ENCODE measurements at places on chromosomes 5 and 9. TPM values are rescaled to one million over a fixed set of nuclear protein-coding genes. Genes with fewer than 3 reads are reported as not detected.
A peak's percentile ranks its signal among the peaks of the same experiment; 100 is the strongest.

DNA sequence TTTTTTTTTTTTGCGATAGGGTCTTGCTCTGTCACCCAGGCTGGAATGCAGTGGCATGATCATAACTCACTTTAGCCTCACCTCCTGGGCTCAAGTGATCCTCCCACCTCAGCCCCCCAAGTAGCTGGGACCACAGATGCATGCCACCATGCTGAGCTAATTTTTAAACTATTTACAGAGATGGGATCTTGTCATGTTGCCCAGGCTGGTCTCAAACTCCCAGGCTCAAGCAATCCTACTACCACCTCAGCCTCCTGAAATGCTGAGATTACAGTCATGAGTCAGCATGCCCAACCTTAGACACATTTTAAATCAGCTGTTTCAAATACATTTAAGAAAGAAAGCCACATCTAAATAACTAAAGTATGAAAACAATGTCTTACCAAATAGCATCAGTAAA is 439.0 kb downstream of the EBF1 start:
- H3K4me1 ChIP-seq, result no peaks in the 10 kb centered on the region
- H3K4me3 ChIP-seq, result no peak overlapping the region
- no peaks in the 10 kb centered on the region for H3K36me3 ChIP-seq

GRCh38 chr9:126398403-126399058 is 71.9 kb downstream of the MVB12B start:
- no peaks in the 10 kb centered on the region for H3K27me3 ChIP-seq
- peak; percentile 89 for DNase-seq
- H3K4me1 ChIP-seq, result peaks cover 35% of the 10 kb centered on the region
- no peak overlapping the region for H3K4me3 ChIP-seq
- H3K27ac ChIP-seq, result no peak overlapping the region

Gene SPATA31A3
- total RNA-seq, result not detected

- no peaks in the 10 kb centered on the region for H3K27me3 ChIP-seq
- no peaks in the 10 kb centered on the region for H3K36me3 ChIP-seq
- no peak overlapping the region for H3K4me3 ChIP-seq
- DNase-seq, result no peak
Observed at GRCh38 chr9:112601636-112602035, 115.0 kb downstream of the KIAA1958 start.

- DNase-seq, result no peak
- H3K36me3 ChIP-seq, result no peaks in the 10 kb centered on the region
- no peaks in the 10 kb centered on the region for H3K27me3 ChIP-seq
- H3K27ac ChIP-seq, result no peak overlapping the region
Observed at GRCh38 chr9:17462869-17463464, 115.9 kb upstream of the SH3GL2 start.

GRCh38 chr5:10457682-10458574 is 16.2 kb downstream of the ROPN1L start:
- H3K36me3 ChIP-seq, result no peaks in the 10 kb centered on the region
- H3K4me3 ChIP-seq, result no peak overlapping the region
- no peaks in the 10 kb centered on the region for H3K27me3 ChIP-seq
- peaks cover 4% of the 10 kb centered on the region for H3K4me1 ChIP-seq

DNA sequence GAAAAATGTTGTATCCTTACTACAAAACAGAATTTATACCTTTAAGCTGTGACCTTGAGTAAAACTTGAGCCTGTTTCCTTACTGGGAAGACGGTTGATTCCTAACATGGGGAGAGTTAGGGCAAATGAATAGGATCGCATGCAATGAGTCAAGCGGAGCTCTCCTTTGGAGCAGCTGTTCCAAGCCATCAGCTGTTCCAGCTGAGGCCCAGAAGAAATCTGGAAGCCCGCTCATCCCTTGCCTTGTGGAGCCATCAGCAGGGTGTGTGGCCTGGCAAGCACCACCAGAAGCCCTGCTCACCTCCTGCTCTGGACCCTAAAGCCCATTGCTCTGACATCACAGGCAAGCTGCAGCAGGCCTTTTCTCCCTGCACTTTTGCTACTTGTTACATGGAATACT is 8.0 kb downstream of the KIAA1191 start:
- peaks cover 10% of the 10 kb centered on the region for H3K4me1 ChIP-seq
- DNase-seq, result no peak
- H3K27me3 ChIP-seq, result no peaks in the 10 kb centered on the region
- peak overlapping the region; percentile 48 for H3K27ac ChIP-seq
- H3K36me3 ChIP-seq, result peaks cover 99% of the 10 kb centered on the region

DNA sequence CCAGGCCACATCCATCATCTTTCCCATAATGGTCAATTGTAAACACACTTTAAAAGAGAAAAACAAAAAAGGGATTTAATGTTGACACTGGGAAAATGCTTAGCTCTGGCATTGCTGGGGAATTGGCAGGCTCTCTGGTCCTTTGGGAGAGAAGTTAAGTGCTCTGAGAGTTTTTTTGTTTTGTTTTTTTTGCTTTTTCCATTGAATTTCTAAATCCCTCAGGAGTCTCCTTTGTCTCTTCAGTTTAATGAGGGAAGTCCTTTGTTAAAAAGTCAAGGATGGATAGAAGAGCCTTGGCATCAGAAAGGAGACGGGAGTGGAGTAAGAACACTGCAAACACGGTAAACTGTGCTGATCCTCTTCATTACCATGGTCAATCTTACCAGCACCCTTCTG is 7.1 kb upstream of the HAND1 start:
- no peak for DNase-seq
- H3K4me1 ChIP-seq, result peaks cover 13% of the 10 kb centered on the region
- no peak overlapping the region for H3K27ac ChIP-seq
- peaks cover 53% of the 10 kb centered on the region for H3K27me3 ChIP-seq
- no peaks in the 10 kb centered on the region for H3K36me3 ChIP-seq

GRCh38 chr5:28914297-28914696 is 1875.9 kb upstream of the CDH9 start:
- no peak overlapping the region for H3K27ac ChIP-seq
- no peaks in the 10 kb centered on the region for H3K27me3 ChIP-seq
- no peak overlapping the region for H3K4me3 ChIP-seq
- no peaks in the 10 kb centered on the region for H3K4me1 ChIP-seq
- no peaks in the 10 kb centered on the region for H3K36me3 ChIP-seq

Gene FAM153A
- total RNA-seq, result 1.1 TPM

Gene RMND5B
- 48.1 TPM for total RNA-seq

GRCh38 chr9:7901621-7902020 is 102.0 kb upstream of the DMAC1 start:
- H3K27me3 ChIP-seq, result no peaks in the 10 kb centered on the region
- no peak overlapping the region for H3K4me3 ChIP-seq
- no peaks in the 10 kb centered on the region for H3K36me3 ChIP-seq
- no peak overlapping the region for H3K27ac ChIP-seq
- no peak for DNase-seq

Gene DBH
- not detected for total RNA-seq

GRCh38 chr5:41093803-41094202 is 22.7 kb upstream of the MROH2B start:
- no peak overlapping the region for H3K4me3 ChIP-seq
- no peak for DNase-seq
- H3K27ac ChIP-seq, result no peak overlapping the region
- H3K4me1 ChIP-seq, result no peaks in the 10 kb centered on the region
- H3K27me3 ChIP-seq, result no peaks in the 10 kb centered on the region
- no peaks in the 10 kb centered on the region for H3K36me3 ChIP-seq

- H3K36me3 ChIP-seq, result no peaks in the 10 kb centered on the region
- no peaks in the 10 kb centered on the region for H3K4me1 ChIP-seq
- no peak overlapping the region for H3K4me3 ChIP-seq
- peak; percentile 17 for DNase-seq
- H3K27ac ChIP-seq, result no peak overlapping the region
- H3K27me3 ChIP-seq, result no peaks in the 10 kb centered on the region
Observed at GRCh38 chr5:128228008-128228407, 144.4 kb downstream of the SLC12A2 start.

DNA sequence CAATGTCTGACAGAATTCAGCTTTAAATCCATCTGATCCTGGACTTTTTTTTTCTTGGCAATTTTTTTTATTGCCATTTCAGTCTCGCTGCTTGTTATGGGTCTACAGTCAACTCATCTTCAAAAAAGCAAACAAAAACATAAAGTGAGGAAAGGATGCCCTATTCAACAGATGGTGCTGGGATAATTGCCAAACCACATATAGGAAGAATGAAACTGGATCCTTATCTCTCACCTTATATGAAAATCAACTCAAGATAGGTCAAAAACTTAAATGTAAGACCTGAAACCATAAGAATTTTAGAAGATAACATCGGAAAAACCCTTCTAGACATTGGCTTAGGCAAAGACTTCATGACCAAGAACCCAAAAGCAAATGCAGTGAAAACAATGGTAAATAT is 389.1 kb upstream of the ST8SIA4 start:
- no peak overlapping the region for H3K27ac ChIP-seq
- no peaks in the 10 kb centered on the region for H3K27me3 ChIP-seq
- no peaks in the 10 kb centered on the region for H3K36me3 ChIP-seq
- no peaks in the 10 kb centered on the region for H3K4me1 ChIP-seq
- no peak for DNase-seq
- no peak overlapping the region for H3K4me3 ChIP-seq

DNA sequence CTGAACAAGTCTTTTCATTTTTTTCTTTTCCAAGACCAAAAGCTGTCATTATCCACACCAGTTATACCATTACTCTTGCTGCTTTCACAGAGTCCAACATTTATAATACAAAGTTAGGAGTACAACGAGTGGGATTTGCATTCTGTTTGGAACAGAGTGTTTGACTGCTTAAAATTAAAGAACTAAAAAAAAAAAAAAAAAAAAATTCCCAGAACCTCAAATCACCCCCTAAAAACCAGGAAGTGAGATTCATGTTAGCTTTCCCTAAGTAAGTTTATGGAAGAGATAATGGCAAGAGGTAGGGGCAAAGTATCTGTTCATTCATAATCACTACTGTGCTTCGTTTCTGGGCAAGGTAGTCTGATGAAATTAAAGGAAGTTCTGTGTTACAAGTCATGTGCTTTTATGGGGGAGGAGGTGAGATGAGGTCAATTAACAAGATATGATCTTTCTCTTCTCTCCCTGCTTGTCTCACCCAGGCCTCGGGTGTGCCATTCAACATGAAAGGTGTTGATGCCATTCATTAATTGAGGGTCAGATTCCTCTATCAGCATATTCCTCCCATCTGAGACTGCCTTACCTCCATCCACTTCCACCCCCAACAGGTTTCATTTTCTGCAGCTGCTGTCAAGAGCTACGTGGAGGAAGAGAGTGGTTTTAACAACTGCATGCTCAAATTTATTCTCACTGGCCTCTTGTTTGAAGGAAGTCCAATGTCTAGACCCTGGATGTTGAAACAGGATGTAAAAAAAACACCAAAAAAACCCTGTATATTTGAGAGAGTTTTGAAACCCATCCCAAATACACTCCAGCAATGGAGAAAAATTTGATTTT is 58.1 kb downstream of the MARCHF3 start:
- H3K27ac ChIP-seq, result no peak overlapping the region
- DNase-seq, result no peak
- H3K36me3 ChIP-seq, result no peaks in the 10 kb centered on the region
- H3K27me3 ChIP-seq, result no peaks in the 10 kb centered on the region
- H3K4me1 ChIP-seq, result peaks cover 17% of the 10 kb centered on the region

Gene SPATA9
- total RNA-seq, result not detected

GRCh38 chr5:150642567-150642927 is 2.1 kb downstream of the SYNPO start:
- H3K36me3 ChIP-seq, result no peaks in the 10 kb centered on the region
- H3K4me1 ChIP-seq, result peaks cover 85% of the 10 kb centered on the region
- peak overlapping the region; percentile 49 for H3K4me3 ChIP-seq
- H3K27me3 ChIP-seq, result no peaks in the 10 kb centered on the region
- peak overlapping the region; percentile 89 for H3K27ac ChIP-seq

DNA sequence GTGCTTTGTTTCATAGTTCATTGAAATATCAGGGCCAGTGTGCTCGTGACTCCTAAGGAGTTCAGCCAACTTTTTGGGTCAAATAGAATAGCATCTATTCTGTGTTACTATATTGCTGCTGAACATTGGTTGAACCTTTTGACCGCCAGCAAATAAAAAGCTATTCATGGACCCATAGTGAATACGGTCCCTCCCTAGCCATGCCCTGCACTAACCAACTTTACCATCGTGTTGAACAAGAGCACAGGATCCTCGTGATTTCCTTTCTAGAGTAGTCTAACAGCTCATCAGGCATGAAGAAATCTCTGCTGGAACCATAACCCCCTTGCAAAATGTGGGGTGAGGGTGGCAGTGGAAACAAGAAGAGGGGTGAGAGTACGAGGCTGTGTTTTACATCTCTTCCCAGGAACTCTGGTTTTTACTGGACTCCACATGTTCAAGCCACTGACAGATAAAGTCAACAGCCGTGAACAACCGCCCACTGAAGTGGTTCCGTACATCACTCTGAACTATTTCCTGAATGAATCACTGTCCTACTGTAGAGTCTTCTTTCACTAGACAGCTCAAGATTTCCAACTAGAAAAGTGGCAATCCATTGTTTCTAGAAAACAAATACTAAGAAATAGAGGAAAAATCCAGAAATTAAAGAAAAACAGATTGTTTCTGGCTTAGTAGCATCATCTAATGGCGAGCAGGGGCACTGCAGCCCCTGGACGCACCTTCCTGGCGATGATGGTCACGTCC is 70.1 kb upstream of the SPATA31E1 start:
- no peaks in the 10 kb centered on the region for H3K36me3 ChIP-seq
- peaks cover 12% of the 10 kb centered on the region for H3K27me3 ChIP-seq
- H3K27ac ChIP-seq, result no peak overlapping the region
- no peaks in the 10 kb centered on the region for H3K4me1 ChIP-seq
- DNase-seq, result no peak

- H3K4me1 ChIP-seq, result no peaks in the 10 kb centered on the region
- no peaks in the 10 kb centered on the region for H3K27me3 ChIP-seq
- H3K27ac ChIP-seq, result no peak overlapping the region
- no peak overlapping the region for H3K4me3 ChIP-seq
- no peaks in the 10 kb centered on the region for H3K36me3 ChIP-seq
- DNase-seq, result no peak
Observed at GRCh38 chr5:137061382-137061781, 437.7 kb downstream of the SPOCK1 start.

- H3K27me3 ChIP-seq, result no peaks in the 10 kb centered on the region
- no peaks in the 10 kb centered on the region for H3K4me1 ChIP-seq
- DNase-seq, result no peak
- H3K27ac ChIP-seq, result no peak overlapping the region
- no peaks in the 10 kb centered on the region for H3K36me3 ChIP-seq
Observed at GRCh38 chr5:16970260-16970659, 34.2 kb upstream of the MYO10 start.

- DNase-seq, result no peak
- no peaks in the 10 kb centered on the region for H3K27me3 ChIP-seq
- no peak overlapping the region for H3K4me3 ChIP-seq
- no peaks in the 10 kb centered on the region for H3K36me3 ChIP-seq
Observed at GRCh38 chr9:37197158-37198038, 77.0 kb downstream of the ZCCHC7 start.

All from psoas muscle (tissue), 8 donors.